ENCODE measurements at places on chromosomes 4 and X.

- DNase-seq, result no peak
Measured at GRCh38 chr4:601612-602558, 23.5 kb upstream of the PDE6B start.

DNA sequence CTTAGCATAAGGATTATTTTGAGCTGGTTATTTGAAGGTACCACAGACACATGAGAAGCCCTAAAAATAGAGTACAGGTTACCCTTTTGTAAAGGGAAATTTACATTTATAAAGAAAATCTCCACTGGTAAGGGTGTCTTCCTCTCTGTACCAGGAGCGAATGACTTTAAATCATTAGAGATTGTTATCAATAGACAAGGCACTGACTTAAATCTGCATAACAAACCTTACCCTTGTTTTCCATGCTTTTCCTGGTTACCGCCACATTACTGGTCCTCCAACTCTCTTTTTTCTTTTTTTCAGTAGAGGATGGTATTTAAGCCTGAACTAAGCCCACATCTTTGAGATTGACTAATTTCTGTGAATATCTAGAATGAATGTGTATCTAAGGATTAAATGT lies 129.8 kb downstream of the SLC7A11 start:
- no peak for DNase-seq

DNA sequence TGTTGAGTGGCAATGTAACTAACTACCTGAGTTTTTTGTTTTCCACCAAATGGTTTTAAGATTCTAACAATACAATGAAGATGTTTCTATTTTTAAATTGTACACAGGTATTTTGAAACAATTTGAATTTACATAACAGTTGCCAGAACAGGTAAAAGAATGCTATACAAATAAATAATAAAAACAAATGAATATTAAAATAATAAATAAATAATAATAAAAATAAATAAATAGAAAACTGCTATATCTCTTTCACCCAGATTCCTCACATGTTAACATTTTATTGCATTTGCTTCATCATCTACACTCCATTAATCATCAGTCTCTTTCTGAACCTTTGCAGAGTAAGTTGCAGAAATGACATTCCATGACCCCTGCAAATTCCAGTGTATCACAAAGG lies 32.3 kb upstream of the DSPP start:
- no peak for DNase-seq

DNA sequence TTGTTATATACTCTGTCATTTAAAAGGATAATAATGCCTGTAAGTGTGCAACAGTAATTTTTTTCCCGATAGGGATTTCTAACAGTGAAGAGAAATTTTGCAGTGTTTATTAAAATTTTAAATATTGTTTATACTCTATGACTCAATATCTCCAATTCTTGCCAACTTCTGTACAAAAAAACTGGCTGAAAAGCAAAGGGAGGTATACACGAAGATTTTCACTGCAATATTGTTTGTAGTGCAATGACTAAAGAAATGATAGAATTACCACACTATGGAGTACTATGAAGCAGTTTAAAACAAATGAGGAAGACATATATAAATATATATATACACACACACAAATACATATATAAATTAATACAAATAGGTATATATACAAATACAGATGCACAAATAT lies 187.9 kb upstream of the IL15 start:
- no peak for DNase-seq

DNA sequence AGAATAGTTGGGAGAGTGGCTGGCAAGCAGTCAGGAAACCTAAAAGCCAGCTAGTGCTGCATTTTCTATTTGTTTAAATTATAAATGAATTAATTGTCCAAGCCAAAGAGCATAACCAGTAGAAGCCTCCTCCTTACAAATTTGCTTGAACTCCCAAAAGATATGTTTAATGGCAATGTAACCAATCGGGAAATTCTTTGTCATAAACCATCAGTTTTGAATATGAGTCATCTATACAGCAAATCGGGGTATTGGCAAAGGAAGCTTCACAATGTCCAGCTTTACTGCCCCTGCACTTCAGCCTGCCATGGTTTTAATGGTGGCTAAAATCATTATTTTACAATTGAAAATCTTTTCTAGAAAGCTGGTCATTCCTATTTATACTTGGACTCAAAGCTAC lies 216.6 kb downstream of the SHROOM3 start:
- DNase-seq, result no peak

DNA sequence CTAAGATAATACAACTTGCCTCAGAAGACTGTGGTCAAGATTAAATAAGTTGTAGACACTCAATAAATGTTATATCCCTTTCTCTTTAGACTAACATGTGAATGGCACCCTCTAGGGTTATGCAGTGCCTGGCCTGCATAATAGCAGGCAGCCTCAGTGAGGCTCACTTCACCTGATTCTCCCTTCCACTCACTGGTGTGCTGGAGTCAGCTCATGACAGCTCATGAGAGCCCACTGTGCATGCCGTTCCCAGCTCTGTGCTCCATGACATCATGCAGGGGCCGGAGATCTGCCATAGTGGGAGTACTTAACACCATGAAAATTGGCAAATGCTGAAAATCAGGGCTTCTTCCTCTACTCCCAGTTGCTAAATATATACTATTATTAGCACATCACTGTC lies 64.5 kb downstream of the TEC start:
- DNase-seq, result no peak

GRCh38 chr4:139651282-139652194 lies 14.1 kb upstream of the MGST2 start:
- peak; percentile 64 for DNase-seq

DNA sequence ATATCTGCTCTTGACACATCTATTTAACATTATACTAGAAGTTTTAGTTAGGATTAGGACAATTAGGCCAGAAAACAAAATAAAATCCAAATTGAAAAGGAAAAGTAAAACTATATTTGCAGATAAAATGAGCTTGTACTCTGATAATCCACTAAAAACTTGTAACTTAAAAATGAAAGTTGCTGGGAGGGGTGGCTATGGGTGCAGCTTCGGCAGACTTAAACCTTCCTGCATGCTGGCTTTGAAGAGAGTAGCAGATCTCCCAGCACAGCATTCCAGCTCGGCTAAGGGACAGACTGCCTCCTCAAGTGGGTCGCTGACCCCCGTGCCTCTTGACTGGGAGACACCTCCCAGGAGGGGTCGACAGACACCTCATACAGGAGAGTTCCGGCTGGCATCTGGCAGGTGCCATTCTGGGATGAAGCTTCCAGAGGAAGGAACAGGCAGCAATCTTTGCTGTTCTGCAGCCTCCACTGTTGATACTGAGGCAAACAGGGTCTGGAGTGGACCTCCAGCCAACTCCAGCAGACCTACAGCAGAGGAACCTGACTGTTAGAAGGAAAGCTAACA lies 2379.9 kb downstream of the ARAP2 start:
- no peak for DNase-seq

DNA sequence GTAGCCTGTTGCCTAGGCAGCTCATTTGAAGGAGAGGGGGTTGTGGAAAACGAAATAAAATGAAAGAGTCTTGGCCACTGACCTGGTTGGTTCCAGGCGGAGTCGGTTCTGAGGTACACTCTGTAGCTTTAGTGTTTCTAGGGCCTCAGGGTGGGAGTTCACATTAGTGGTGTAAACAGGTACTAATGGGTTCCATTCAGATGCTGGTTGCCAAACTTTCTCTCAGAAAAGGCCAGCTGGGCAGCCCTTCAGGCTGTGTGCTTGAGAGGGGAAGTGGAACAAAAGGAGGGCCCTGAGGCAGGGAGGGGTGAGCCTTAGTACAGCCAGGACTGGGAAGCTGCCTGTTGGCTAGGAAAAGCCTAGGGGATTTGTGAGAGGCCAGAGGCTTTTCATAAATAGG lies 24.8 kb downstream of the NHSL2 start:
- DNase-seq, result no peak

DNA sequence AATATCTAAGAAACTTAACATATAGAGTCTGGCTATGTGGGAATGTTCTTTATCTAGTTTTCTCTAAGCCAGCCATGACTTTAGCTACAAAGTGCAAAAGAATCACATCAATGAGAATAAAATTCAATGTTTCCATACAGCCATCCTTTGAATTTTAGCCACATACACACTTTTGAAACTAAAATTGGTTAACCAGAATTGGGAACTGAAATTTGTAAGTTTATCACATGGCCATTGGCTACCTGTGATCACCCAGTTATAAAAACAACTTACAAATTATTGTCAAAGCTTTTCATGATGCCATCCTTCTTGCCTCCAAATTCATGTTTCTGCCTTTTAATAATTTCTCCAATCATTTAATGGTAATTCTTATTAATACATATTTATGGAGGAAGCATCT lies 49.9 kb downstream of the PAK3 start:
- DNase-seq, result no peak

- DNase-seq, result no peak
Measured at GRCh38 chr4:39812500-39812899, 114.6 kb downstream of the UBE2K start.

- no peak for DNase-seq
Measured at GRCh38 chr4:182890202-182890601, 27.0 kb downstream of the DCTD start.

DNA sequence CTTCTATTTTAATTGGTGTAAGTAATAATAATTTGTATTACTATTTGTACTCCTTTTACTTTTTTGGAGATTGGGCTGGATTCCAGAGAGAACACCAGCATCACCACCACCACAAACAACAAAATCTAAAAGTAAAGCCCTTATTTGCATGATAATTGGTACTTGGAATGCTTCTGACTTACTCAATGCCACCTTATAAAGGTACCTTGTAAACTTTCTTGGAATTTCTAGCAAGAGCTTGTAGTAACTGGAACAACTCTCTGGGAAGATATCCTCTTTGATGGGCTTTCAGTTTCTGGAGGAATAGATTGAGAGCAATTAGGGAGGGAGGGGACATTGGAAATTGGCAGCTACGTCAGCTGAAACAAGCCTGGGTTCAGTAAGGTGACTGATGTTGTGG lies 20.2 kb upstream of the PITX2 start:
- DNase-seq, result no peak

All from activated CD8-positive, alpha-beta memory T cell treated with anti-CD3 and anti-CD28 coated beads, Interleukin-2, amount 50 U/mL, for 4 hours (primary cell).